ENCODE measurements at places on chromosomes 16 and 17.

DNA sequence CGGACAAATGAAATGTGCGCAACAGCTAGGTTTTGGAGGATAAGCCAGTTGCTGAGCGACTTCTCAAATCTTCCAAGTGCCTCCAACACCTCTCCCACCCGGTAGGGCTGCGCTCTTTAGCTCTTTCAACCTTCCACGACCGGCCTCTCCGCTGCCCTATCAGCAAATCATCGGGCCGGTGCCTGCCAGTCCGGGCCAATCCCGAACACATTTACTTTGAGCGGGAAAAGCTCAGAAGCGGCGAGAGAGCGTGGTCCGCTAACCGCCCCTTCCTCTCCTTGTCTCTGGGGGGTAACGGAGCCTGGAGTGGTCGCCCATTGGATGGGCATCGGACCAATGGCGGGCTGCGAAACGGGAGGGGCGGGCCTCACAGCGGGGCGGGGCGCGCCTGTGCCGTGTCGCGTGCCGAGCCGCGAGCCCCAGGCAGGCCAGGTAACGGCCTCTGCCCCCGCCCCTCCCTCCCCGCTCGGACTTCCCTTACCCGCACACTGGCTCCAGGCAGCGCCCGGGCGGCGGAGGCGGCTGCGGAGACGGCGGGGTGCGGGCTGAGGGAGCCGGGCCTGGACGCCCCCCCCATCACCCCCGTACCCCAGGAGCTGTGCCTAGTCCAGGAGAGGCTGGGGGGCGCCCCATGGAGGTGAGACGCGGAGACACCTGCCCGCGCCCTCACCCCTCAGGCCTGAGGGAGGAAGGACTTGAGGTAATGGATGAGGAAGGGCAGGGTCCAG lies at the start of gene MEIOC:
Gene MEIOC, plus strand, starts transcription at position 486 of the 728 bp plus-strand sequence. Its CDS starts 146 bp downstream, at position 632.
- DNase-seq: peak; percentile 31

DNA sequence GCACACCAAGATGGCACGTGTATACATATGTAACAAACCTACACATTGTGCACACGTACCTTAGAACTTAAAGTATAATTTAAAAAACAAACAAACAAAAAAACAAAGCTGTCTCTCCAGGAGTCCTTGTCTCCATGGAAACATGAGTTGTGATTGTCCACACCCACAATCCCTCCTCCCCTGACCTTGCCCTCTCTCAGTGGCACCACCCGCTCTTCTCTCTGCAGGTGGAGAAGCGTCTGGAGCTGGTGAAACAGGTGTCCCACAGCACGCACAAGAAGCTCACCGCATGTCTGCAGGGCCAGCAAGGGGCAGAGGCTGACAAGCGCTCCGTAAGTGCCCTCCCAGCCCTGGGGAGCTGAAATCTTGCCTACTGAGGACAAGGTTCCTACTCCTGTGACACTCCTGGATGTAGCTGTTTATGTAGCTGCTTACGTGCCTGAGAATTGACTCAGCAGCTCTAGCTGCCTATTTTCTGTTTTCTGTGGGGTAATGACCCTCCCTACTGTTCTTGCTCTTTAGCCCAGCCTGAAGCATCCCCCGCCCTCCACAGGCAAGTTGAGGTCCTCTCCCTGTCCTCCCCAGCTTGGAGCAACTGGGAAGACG lies 107.0 kb downstream of the ARHGAP44 start:
- no peak for DNase-seq

DNA sequence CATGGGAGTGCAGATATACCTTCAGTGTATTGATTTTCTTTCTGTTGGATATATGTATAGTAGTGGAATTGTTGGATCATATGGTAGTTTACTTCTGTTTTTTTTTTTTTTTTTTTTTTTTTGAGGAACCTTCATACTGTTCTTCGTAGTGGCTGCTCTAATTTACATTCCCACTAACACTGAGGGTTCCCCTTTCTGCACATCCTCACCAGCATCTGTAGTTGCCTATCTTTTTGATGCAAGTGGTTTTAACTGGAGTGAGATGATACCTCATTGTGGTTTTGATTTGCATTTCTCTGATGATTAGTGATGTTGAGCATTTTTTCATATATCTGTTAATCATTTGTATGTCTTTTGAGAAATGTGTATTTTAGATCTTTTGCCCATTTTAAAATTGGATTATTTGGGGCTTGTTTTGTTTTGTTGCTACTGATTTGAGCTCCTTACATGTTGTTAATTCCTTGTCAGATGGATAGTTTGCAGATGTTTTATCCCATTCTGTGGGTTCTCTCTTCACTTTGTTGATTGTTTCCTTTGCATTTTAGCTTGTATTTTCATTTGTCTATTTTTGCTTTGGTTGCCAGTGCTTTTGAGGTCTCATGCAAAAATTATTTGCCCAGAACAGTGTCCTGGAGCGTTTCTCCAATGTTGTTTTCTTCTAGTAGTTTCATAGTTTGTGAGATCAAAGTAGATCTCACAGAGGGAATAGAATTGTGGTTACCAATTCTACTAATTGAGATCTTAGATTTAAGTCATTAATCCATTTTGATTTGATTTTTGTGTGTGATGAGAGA lies 25.0 kb upstream of the BCAS3 start:
- DNase-seq: no peak

GRCh38 chr17:82795615-82796014 lies 43.8 kb downstream of the TBCD start:
- no peak for DNase-seq

DNA sequence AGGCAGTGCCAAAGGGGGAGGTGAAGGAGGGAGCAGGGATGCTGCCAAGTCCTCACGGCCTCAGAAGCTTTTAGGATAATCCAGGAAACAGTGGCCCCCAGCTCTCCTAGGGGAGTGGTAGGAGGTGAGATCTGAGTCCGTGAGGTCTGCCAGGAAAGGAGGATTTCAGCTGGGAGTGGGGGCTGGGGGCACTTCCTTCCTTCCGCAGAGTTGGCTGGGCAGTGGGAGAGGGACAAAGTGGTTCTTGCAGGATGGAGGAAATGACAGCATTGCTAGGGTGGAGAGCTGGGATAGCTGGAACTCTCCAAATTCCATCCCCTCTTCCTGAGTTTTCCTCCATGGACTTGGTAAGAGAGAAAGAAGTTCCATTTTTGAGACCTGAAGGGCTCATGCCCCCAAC lies 4.8 kb upstream of the SP6 start:
- DNase-seq: no peak

GRCh38 chr17:77620282-77620681 lies 338.2 kb upstream of the TNRC6C start:
- no peak for DNase-seq

DNA sequence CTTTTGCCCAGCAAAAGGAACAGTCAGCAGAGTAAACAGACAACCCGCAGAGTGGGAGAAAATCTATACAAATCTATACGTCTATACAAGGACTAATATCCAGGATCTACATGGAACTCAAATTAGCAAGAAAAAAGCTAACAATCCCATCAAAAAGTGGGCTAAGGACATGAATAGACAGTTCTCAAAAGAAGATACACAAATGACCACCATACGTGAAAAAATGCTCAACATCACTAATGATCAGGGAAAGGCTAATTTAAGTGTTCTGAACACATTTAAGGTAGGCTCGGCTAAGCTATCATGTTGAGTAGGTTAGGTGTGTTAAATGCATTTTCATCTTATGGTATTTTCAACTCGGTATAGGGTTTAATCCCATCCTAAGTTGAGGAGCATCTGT lies 598.0 kb downstream of the WWOX start:
- DNase-seq: no peak

GRCh38 chr16:68117884-68118283 lies 32.7 kb downstream of the NFATC3 start:
- no peak for DNase-seq

DNA sequence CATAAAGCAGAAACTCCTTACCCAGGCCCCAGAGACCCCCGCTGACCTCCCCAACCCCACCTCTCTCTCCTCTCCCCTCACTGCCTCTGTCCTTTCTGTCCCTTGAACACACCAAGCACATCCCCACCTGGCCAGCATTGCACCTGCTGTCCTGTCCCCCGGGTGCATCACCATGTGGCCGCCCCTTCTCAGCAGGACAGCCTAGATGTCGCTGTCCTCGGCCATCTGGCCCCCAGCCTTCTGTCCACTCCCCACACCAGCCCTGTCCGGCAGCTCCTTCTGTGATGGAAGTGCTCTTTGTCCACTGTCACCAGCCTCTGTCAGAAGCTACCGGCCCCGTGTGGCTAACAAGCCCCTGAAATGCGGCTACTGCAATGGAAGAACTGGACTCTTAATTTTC lies 12.3 kb upstream of the MPRIP start:
- DNase-seq: no peak

GRCh38 chr17:1649844-1650501 lies at the start of gene RILP:
Gene RILP (minus strand): TSS chr17:1649866. CDS start chr17:1649804, 62 bp downstream.
- DNase-seq: peak; percentile 46

DNA sequence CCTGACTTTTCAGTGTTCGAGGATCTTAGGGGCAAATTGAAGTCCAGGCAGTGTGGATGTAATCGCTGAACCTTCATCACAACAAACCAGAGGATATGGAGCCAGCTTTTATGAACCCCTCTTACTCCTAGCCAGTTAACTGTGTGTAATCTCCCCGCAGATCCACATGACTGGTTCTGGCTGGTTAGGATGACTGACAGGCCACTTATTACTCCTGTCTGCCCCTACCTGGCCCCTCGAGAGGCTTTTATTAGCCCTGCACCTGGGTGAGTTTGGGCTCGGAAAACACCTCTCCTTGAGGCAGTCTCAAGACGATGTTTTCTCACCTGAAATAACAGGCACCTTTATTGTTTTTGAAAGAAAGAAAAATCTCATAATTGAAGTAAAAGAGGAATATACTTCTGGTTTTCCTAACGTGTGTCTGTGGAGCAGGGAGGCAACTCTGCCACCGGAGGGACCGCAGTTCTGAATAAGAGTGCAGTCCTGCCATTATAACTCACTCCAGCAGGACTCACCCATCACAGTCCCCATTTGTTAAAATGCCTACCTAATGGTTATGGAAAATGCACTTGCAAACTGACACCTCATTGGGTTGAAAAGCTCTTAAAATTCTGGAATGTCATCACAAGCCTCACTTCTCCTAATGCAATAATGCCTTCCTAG lies 291.9 kb upstream of the N4BP1 start:
- DNase-seq: peak; percentile 7

DNA sequence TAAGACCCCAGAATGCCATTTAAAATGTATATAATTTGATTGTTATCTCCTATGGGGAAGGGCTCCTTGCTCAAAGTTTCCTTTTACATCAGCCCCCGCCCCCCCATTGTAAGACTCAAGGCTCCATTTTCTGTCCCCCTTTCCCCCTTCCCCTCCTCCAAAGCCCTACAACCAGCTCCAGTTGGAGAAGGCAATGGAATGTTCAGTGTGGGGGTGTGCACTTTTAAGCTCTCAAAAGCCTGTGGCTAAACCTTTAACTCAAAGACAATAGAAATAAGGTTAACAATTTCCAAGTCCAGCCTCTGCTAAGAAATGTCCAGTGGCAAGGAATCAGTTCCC lies 114.7 kb downstream of the NOG start:
- DNase-seq: peak; percentile 51

DNA sequence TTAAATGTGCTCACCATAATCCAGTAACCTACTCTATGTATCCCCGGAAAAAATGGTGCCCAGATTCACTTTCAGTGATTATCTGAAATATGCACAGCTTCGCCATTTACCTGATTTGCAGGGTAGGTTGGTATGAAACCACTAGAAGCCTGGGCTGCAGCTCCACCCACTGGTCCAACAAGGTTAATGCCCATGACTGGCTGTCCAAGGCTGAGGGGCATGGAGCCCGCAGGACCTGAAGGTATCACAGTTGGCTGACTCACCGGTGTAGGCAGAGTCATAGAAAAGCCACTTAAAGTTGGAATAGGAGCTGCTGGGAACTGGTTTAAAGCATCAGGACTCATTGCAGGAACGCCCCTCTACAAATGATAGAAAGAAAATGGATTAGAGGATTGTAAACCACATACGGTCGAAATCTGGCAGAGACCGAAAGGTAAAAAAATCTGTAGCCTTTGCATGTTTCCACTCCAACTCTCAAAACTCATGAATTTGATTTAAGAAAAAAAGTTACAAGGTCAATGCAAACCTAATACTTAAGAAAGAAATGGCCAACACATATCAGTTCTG lies 38.6 kb downstream of the SYNRG start:
- peak; percentile 83 for DNase-seq

- DNase-seq: no peak
These were observed 76.3 kb upstream of the WSB1 start for GRCh38 chr17:27217631-27218030.

GRCh38 chr17:57911834-57912673 lies 43.2 kb downstream of the CUEDC1 start:
- DNase-seq: peak; percentile 91

DNA sequence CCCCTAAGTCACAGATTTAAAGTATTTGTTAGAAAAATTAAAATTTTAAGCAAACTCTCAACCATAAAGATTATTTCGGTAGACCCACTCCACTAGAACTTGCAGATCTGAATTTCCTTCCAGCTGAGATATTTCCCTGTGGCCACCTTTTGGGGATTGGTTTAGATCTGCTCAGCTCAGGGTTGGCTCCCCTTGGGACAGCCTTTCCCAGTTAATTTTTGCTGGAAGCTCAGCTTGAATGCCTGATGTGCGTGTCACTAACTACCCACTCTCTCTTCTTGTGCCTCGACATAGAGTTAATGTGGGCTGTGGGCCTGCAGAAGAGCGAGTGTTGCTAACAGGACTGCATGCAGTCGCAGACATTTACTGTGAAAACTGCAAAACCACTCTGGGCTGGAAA lies 57.6 kb downstream of the YPEL2 start:
- no peak for DNase-seq

- DNase-seq: no peak
These were observed 17.2 kb downstream of the NUBP1 start for GRCh38 chr16:10760858-10761257.

- DNase-seq: no peak
These were observed 2.0 kb upstream of the HSD17B2 start for GRCh38 chr16:82033006-82033405.

DNA sequence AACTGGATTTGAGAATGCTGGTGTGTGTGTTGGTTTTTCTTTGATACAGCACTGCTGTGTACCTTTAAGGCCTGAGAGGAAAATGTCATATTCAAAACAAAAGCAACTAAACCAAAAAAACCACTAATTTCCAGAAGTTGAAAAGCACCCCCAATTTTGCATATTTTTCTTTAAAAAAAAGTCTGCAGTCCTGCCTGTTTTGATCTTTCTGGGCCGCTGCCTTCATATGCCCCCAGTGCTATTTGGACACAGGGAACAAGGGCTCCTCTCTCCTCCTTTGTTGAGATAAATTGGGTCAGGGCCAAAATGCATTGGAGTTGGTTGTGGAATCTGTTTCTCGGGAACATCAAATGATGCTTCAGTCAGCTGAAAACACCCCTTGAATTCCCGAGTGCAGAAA lies 26.9 kb downstream of the GPT2 start:
- DNase-seq: no peak

GRCh38 chr16:68147444-68147843 lies 62.3 kb downstream of the NFATC3 start:
- DNase-seq: no peak

DNA sequence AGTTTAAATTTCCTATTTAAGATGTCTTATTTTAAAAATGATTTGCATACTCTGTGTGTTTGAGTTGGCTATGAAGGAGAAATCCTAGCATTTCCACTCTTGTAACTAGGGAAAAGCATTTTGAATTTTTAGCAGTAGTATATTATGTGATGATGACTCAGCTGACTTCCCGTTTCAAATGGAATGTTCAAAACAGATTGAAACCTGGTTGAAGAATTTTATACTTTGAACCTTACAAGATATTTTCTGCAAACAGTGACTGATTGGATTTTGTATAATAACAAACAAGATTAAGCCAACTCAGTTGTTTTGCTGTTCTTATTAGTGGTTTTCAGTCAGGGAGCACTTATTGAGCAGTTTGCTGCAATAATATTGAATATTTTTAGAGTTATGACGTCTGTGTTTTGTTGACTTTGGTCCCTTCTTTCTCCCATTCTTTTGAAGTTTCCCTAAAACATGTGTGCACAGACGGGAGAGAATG lies 8.0 kb downstream of the TNRC6A start:
- DNase-seq: peak; percentile 58

- DNase-seq: no peak
These were observed 29.8 kb upstream of the ANKFY1 start for GRCh38 chr17:4293572-4293971.

Data from astrocyte of the hippocampus (primary cell).